Parietal lobe (tissue), 2 donors: ENCODE measurements at places on chromosomes 2 and 18. TPM values are rescaled to one million over a fixed set of nuclear protein-coding genes. Genes with fewer than 3 reads are reported as not detected.

Gene SNORC
- total RNA-seq = 2.8 TPM

Gene IL36G
- total RNA-seq = not detected

Gene TMEM37
- total RNA-seq = not detected

Gene CNGA3
- 6.3 TPM for total RNA-seq

Gene SERPINB3
- total RNA-seq = not detected

Gene SRD5A2
- total RNA-seq = not detected

Gene MC5R
- total RNA-seq = 5.0 TPM

Gene BCL11A
- total RNA-seq = 313 TPM

Gene ADD2
- 552 TPM for total RNA-seq

Gene KRTCAP3
- total RNA-seq = not detected

Gene CCDC148
- total RNA-seq = 15.7 TPM

Gene OTOS
- total RNA-seq = not detected

Gene KCNE4
- 0.94 TPM for total RNA-seq

Gene COPS7B
- 48.5 TPM for total RNA-seq

Gene AKAIN1
- 3.8 TPM for total RNA-seq

Gene GAREM2
- total RNA-seq = 11.9 TPM

Gene ATP6V1C2
- total RNA-seq = 2.8 TPM

Gene TLX2
- total RNA-seq = not detected

Gene KIF5C
- total RNA-seq = 398 TPM

Gene SFXN5
- total RNA-seq = 31.6 TPM

Gene CHCHD5
- total RNA-seq = 3.8 TPM

Gene TMX3
- 127 TPM for total RNA-seq

Gene PROKR1
- 2.8 TPM for total RNA-seq

Gene HPCAL1
- total RNA-seq = 23.5 TPM

Gene LYPD6
- total RNA-seq = 17.5 TPM

Gene ASIC4
- total RNA-seq = 4.1 TPM

Gene ONECUT2
- total RNA-seq = 2.5 TPM

Gene AQP12A
- not detected for total RNA-seq

Gene TSPYL6
- total RNA-seq = 0.31 TPM

Gene CAPN14
- 4.1 TPM for total RNA-seq

Gene ATP6V1B1
- not detected for total RNA-seq

Gene SLC38A11
- 7.8 TPM for total RNA-seq
